ENCODE measurements at places on chromosomes 11 and 22.

DNA sequence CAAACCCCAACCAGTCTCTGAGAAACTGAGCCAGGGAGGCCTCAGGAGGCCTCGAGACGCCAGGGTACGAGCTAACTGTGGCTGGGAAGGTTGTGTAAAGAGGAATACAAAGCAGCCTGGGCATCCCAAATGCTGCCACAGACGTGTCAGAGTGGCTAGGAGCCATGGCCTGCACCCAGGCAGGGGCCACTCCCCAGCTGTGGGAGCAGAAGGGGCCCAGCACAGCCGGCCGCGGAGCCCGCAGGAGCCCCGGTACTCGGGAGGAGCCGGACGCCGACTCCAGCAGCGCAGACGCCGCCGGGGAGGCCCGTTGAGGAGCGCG, 349.8 kb upstream of the B3GAT1 start:
- no peak for DNase-seq

DNA sequence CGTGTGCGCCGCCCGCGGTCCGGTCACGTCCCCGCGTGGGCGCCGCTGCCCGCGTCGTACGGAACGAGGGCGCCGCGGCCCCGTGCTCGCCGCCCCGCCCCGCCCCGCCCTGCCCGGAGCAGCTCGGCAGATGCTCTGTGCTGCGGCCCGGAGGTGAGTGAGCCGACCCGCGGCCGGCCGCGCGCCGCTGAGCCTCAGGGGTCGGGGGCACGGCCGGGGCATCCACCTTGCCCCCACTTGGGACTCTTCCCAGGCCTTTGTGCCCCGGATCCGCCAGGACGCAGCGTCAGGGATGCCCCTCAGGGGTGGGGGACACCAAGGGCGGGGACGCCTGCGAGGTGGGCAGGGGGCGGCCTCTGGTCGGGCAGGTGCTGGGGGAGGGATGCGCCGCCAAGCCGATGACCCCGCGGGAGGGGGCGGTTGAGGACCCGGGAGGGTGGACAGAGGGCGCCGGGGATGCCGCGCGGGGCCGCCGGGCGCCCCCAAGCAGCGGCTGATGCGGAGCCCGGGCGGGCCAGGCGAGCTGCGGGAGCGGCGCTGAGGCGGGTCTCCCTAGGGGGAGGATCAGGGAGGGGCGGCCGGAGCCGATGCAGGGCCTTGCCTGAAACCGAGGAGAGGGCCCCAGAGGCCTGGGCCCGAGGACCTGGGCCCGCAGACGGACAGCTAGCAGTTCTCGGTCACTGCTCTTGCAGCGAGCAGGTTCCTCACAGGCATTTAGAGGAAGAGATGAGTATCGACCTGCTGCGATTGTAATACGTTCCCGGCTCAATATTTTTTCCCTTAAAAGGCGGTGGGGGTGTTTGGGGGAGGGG, at the start of gene GNAZ:
Gene GNAZ, plus strand, starts transcription at position 102 of the 812 bp plus-strand sequence. CDS start 25,177 bp downstream, outside the sequence.
- DNase-seq, result no peak

GRCh38 chr11:11250470-11250869, 102.6 kb downstream of the CSNK2A3 start:
- DNase-seq, result no peak

DNA sequence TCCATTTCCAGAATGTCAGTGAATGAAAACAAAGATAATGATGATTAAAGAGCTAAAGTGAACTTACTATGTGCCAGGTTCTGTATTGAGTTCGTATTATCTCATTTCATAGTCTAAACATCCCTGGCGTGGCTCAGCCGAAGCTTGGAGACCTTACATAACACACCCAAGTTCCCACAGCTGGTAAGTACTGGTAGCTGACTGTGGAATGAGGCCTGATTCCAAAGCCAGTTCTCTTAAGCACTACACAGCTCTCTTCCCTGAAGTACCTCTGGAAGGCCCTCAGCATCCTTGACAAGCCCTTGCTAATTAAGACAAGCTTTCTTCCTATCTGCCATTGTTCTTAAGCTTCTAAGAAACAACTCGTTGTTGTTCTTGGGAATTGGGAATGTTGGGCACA, 28.6 kb upstream of the NCAM1 start:
- DNase-seq, result no peak

DNA sequence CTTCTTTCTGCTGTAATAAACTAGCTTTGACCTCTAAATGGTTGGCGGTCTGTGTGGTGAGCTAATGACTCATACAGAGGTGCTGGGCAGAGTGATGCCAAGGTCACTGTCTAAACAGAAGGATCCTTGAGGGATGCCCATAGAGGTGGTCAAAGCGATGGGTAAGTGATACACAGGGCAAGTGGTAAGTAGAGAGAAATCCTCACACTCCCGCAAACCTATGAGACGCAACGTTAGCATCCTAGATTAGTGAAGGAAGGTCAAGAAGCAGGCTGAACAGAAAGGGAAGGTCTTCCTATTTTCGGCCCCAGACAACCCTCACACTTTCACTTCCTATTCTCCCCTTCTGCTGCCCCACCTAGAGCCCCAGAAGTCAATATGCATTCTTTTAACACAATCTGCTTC, 65.6 kb upstream of the SESN3 start:
- DNase-seq, result no peak

DNA sequence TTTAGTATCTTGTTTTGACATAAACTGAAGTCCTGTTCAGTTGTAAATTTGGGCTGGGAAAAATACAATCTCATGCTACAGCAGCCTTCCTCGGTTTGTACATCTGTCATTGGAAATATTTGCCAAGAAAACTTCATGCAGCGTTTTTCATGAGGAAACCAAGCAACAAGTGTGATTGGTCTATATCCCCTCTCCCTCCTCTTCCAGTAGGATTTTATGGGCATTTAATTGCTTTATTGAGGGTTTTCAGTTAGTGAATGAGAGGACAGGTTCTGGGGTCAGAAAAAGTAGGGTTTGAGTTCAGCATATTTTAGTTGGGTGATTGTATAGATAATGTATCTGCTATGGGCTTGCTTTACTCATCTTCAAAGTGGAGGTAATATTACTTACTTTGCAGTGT, 90.1 kb upstream of the RAG2 start:
- DNase-seq, result no peak

GRCh38 chr22:35894464-35894878, 134.2 kb downstream of the RBFOX2 start:
- no peak for DNase-seq
